Foreskin fibroblast (primary cell): ENCODE measurements at places on chromosomes 3 and 15.

GRCh38 chr3:56655709-56656108 is 27.4 kb downstream of the TASOR start:
- peak; percentile 1 for DNase-seq

- DNase-seq = no peak
Measured at GRCh38 chr15:69038508-69038907, 24.0 kb downstream of the NOX5 start.

DNA sequence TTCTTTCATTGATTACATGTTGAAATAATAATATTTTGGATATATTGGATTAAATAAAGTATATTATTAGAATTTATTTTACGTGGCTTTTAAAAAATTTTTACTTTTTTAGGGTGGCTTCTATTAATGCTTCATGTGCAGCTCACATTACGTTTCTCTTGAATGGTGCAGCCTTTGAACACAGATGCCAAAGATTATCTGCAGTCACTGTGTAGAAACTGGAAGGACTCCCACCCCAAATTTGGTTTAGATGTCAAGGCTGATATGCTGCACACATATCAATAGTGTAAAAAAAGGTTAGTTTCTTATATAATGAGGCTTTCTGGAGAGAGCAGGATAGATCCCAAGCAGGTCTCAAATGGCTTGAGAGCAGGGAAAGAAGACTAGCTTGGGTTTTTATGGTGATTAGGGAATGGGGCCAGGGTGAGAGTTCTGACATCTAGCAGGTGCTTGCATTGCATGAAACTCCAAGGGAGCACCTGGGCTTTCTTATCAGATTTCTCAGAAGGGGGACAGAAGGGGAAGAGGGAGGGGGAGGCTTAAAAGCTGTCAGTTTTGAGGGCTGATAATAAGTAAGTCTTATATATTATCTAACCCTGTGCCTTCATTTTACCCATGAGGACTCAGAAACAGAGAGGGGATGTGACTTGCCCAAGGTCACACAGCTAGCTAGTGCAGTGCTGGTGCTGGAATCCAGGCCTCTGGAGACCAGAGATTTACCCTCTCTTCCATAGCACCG is 89.6 kb downstream of the CHST2 start:
- no peak for DNase-seq

GRCh38 chr3:55556619-55557537 is 69.8 kb upstream of the WNT5A start:
- DNase-seq = peak; percentile 7

- no peak for DNase-seq
Measured at GRCh38 chr15:99452010-99452409, 113.8 kb upstream of the MEF2A start.

- DNase-seq = peak; percentile 50
Measured at GRCh38 chr3:110806924-110807323, 264.7 kb upstream of the NECTIN3 start.

- DNase-seq = peak; percentile 38
Measured at GRCh38 chr3:114669614-114670013, 375.8 kb downstream of the TIGIT start.

DNA sequence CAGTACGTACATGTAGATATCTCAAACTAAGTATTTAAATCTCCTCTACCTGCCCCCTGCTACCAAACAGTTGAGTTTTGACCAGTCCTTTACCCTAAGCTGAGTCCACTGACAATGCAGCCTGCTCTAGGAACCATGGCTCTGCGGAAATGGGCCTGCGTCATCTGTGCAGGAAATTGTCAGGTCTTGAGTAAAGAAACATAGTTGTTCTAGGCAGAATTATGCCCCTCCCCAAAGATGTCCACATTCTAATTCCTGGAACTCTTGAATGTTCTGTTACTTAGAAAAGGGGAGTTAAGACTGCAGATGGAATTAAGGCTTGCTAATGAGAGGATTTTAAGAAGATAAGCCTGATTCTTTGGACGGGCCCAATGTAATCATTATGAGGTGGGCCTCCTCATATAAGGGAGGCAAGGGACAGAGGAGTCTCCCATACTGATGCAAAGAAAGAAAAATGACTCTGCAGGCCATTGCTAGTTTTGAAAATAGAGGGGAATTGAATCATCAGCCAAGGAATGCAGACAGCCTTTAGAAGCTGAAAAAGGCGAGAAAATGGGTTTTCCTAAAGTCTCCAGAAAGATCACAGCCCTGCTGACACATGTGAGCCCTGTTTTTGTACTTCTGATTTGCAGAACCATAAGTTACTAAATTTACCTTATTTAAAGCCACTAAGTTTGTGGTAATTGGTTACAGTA is 5.5 kb upstream of the VGLL3 start:
- peak; percentile 61 for DNase-seq

DNA sequence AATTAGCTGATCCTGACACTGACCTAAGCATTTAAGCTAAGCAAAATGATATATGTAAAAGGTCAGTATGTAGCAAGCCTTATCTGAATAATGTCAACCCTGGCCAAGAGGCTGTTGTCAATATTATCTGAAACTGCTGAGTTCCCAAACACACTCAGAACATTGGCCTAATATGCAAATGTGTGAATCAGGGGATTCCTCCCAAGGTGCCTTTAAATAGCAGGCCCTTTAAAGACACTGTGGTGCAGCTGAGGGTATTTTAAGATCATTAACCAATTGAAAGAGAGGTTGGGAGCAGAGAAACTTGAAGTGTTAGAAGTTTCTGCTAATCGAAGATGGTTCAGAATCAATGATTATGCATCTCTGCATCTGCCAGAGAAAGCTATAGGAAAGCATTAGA is 207.0 kb downstream of the NTRK3 start:
- DNase-seq = no peak

- no peak for DNase-seq
Measured at GRCh38 chr15:57018151-57018550, 99.7 kb downstream of the TCF12 start.

- no peak for DNase-seq
Measured at GRCh38 chr3:48466386-48467109, 20.0 kb downstream of the ATRIP start.

DNA sequence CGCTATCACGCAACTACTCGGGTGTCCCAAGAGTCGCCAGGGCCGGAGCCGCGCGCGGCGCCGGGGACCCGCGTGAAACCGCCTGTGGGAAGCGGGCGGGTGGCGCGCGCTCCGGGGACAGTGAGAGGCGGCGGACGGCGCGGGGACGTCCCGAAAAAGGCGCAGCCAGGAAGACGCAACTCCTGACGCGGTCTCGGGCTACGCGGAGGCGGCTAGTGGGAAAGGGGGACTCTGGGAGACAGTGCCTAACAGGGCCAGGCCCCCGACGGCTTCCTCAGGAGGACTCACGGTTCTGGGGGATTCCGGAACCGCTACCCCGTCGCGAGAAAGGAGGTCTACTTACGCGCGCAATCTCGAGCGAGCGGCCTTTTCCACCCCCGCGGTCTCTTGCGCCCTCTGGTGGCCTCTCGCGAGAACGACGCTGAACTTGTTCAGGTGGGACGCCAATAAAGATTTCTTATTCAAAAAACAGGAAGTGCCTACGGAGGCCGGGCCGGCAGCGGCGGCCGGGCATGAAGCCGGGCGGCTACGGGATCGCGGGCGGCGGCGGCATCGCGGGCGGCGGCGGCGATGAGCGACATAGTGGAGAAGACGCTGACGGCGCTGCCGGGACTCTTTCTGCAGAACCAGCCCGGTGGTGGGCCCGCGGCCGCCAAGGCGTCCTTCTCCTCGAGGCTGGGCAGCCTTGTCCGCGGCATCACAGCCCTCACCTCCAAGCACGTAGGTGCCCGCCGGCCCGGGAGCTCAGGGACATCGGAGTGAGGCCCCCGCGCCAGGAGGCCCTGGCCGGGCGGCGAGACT is at the start of gene AP4E1:
Gene AP4E1, plus strand, starts transcription at position 475 of the 801 bp plus-strand sequence. Its CDS starts 96 bp downstream, at position 571.
- DNase-seq = peak; percentile 97

- DNase-seq = no peak
Measured at GRCh38 chr3:86985181-86985826, 5.6 kb downstream of the VGLL3 start.

DNA sequence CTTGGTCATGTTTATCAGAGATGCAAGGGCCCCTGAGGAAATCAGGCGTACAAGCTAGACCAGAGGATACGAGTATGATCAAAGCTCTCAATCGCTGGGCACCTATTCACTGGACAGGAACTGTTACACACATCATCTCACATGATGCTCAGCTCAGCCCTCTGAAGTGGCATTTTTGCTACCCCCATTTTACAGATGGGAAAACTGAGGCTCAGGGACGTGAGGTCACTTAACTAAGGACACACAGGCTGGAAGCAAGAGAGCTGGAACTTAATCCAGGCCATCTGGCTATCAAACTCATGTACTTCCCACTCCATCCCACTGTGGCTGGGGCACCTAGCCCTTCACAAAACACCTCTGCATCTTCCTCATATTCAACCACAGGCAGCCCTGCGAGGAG is 72.9 kb upstream of the SLC6A1 start:
- DNase-seq = no peak

- no peak for DNase-seq
Measured at GRCh38 chr15:56227306-56227705, 16.4 kb downstream of the RFX7 start.

- no peak for DNase-seq
Measured at GRCh38 chr3:72543246-72543645, 305.0 kb downstream of the SHQ1 start.

- peak; percentile 51 for DNase-seq
Measured at GRCh38 chr3:33717616-33717865, 513 bp downstream of the CLASP2 start.
